B cell (primary cell): ENCODE measurements at places on chromosomes 6 and 20. TPM values are rescaled to one million over a fixed set of nuclear protein-coding genes. Genes with fewer than 3 reads are reported as not detected.

Gene SLC44A4
- not detected in 2 replicates for polyA plus RNA-seq

Gene C20orf141
- polyA plus RNA-seq: not detected in 2 replicates

Gene JPH2
- not detected in 2 replicates for polyA plus RNA-seq

Gene CTAGE9
- not detected in 2 replicates for polyA plus RNA-seq

Gene BIRC7
- polyA plus RNA-seq: 0.12 TPM in 1 of 2 replicates, not detected in the other

Gene MAPK13
- polyA plus RNA-seq: 31.5 and 34.8 TPM in 2 replicates

Gene MAFB
- 1.3 and 1.6 TPM in 2 replicates for polyA plus RNA-seq

GRCh38 chr6:5763871-5764270, 242.9 kb downstream of the NRN1 start:
- peak; percentile 42 for DNase-seq

- no peak for DNase-seq
Measured at GRCh38 chr6:145561095-145562072, 173.9 kb downstream of the EPM2A start.

DNA sequence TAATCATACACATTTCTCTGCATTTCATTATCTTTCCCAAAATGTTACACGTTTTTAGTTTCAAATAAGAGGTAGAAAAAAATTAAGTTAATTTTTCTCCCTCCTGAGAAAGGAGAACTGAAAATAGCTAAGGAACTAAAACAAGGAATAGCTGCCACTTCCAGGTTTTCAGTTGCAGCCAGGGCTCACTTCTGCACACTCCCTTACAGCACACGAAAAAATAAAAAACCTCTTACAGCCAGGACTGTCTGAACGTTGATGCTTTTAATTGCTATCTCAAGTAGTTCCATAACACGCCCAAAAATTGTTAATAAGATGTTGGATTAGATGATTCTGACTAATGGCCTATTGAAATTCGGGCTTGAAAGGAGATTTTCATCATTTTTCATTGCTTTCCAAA, 153.7 kb upstream of the THBS2 start:
- no peak for DNase-seq

DNA sequence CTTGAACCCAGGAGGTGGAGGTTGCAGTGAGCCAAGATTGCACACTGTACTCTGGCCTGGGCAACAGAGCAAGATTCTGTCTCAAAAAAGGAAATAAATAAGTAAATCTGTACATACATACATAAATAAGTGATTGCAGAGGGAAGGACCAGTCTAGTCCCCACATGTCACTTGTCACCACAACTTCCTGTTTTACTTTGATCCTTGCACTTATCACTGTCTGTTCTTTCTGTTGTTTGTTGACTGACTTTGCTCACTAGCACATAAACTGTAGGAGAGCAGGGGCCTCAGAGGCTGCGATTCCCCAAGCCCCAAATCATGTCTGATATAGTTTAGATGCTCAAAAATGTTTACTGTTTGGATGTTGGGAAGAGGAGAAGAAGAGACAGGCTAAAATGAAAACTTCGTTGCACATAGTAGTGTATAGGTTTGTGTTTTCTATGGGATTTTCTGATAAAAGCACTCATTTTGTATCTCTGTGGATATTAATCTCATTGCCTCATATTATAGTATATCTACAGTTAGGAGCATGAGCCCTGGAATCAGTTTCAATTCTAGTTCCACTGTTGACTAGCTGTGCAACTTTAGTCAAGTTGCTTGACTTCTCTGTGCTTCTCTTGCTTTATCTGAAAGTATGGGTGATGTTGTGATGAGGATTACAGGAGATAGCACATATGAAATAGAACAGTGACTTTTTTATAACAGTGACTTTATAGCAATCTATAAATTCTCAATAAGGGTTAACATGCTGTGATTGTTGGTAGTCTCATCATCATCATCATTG, 165.0 kb downstream of the TBC1D7 start:
- DNase-seq: peak; percentile 17

GRCh38 chr6:10413850-10414738, 780 bp downstream of the TFAP2A start:
- peak; percentile 27 for DNase-seq

GRCh38 chr6:31621320-31621939, 915 bp downstream of the PRRC2A start:
- no peak for DNase-seq

GRCh38 chr20:45042978-45043377, 57.9 kb downstream of the KCNS1 start:
- DNase-seq: no peak

DNA sequence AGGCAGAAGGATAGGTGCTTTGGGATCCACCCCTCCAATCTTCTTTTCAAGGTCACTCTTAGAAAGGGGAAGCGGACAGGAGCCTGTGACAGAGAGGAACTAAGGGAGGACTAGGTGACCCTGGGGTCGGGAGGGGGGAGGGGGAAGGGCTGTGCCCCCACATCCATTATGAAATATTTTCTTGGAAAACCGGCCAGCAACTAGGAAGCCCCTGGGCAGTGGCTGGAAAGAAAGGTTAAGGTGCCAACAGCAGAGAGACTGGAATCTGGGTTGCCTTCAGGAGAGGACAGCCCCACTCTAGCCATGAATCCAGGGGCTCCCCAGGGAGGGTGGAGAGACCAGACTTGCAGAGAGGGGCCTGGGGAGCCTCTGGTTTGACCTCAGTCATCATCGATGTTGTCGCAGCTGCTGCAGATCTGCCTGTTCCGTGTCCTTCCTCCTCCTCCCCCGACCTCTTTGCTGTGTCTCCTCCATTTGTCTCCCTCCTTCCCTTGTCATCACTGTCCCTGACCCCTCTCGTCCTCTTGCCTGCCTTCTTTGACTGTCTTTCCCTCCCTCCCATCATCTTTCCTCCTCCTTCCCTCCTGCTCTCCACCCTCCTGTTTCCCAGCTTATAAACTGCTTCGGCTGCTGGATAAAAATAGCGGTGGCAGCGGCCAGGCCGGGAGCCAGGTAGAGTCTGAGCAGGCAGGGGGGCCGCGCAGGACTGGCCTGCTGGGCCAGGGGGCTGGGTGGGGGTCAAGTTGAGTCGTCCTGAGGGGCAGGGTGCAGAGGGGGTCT, 3.2 kb downstream of the SLC29A1 start:
- no peak for DNase-seq

DNA sequence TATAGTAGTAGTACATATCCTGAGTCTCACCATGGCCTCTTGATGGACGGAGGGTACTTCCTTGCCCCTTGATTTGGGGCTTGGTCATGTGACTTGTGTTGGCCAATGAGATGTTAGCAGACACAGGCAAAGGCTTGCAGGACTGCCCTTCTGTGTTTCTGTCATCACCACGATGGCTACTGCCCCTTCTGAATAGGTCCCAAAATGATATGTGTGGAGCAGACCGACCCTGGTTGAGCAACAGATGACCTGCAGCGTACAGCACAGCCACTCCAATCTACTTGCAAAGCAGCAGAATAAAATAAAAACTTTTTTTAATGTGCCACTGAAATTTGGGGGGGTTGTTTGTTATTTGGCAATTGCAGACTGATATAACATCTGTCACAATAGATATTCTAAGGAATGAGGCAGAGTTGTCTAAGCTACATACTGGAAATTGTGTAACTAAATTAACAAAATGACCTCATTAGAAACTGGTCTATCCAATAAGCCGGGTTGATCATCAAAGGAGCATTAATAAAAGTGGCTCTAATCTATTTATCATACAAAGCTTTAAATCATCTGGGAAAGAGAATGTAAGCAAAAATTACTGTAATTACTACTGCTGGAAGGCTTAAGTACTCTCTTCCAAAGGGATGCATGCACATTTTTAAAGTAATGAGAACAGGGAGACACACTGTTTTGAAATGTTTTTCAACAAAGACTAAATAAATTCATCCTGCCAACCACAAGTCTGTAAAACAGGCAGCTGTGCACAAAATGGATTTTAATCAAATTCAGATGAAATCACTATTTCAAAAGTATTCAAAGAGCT, 209.5 kb downstream of the KIF16B start:
- DNase-seq: no peak

DNA sequence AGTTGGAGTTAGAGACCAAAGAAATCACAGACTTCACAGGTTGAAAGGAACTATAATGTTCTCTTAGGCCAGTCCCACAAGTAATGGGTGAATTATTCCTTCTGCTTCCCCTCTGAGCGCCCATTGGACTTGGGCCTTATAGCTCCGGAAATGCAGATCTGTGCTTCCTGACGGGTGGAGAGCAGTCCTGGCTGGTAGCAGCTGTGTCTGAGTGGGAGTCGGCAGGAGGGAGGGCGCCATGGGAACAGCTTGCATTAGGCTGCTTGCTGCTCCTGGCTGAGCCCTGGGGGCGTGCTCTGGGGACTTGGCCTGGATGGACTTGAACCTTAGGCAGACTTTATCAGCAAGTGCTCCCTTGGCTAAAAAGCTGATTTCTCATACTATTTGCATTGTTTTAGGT, 18.4 kb upstream of the NUP153 start:
- no peak for DNase-seq

DNA sequence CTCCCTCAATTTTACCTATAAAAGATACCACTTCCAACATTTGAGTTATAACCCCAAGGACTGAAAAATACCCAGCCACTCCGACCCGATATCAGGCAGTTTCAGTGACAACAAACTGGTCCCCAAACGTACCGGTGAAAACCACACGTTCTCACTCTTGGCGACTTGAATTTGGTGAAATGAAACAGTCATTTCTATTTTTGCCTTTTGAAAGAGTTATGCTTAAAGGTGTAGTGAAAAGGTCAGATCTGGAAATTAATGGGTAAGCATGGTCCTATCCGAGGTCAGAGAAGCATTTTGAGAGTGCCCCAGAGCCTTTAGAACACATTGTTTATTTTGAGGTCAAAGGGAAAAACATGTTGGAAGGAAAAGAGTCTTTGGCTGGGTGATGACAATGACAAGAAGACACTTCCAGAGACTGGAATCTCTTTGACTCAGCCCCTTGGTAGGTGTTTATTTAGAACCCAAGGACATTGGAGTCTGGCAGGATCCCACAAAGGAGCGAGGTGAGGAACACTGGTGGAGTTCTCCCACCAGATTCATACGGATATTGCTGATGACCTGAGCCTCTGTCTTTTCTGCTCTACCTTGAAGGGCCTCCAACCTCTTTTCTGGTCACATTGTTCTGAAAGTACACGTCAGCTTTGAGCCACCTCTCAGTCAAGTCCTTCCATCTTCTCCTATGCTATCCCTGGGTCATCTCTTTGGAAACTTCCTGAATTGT, 235.0 kb downstream of the GMPR start:
- peak; percentile 27 for DNase-seq

GRCh38 chr6:22888163-22888752, 318.9 kb downstream of the HDGFL1 start:
- DNase-seq: no peak

- DNase-seq: no peak
Measured at GRCh38 chr6:68059899-68060298, 575.2 kb upstream of the ADGRB3 start.

DNA sequence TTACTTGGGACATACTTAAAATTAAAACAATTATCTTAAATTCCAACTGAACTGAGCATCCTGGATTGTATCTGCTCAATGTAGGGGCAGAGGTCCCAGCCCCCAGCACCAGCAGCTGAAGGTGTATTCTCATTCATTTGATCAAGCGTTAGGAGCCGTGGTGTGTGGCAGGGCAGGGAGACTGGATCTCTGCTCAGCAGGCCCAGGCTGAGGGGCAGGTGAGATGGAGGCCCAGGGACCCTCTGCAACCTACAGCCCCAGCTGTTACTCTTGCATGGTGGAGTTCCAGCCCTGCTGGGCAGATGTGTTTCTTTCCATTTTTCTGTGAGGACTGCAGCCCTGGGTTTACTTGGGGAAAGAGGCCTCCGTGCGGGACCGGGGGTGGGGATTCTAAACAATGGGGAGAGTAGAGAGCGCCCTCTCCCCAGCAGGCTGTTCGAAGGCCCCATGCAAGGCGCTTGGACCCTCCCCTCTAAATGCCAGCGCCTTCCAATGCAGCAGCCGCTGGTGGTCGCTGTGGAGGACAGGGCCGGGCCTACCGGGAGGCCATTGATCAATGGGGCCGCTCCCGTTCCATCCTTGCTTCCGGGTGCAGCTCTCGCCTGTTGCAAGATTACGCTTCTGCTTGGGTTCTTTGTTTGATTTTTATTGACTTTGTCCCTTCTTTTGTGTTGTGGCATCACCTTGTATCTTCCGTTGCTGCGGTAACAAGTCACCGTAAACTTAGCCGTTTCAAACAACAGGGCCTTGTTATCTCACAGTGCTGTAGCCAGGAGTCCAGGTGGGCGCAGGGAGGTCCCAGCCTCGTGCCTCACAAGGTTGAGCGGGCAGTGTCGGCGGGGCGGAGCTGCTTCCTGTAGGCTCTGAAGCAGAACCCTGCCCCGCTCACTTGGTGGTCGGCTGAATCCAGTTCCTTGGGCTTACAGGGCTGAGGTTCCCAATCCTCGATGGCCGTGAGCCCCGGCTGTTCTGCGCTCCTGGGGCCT, 134.8 kb upstream of the PHACTR3 start:
- no peak for DNase-seq

GRCh38 chr6:52815167-52816092, 11.8 kb upstream of the GSTA1 start:
- DNase-seq: peak; percentile 40

GRCh38 chr6:131960371-131961133, 9.4 kb upstream of the CCN2 start:
- DNase-seq: no peak

DNA sequence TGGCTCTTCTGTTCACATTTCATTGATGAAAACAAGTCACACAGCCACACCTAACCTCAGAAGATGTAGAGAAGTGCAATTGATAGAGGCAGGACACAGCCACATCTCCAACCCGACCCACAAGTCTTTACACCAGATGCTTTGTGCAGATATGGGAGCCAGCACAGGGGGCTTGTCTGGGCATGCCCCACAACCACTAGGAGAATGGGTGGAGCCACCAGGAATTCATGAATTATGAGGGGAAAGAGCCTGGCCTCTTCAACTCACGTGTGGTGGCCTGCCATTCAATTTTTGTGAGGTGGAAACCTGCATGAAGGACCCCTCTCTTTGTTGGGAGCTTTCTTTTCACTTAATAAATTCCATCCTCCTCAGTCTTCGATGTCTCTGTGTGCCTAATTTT, 79.1 kb downstream of the OGFRL1 start:
- no peak for DNase-seq

GRCh38 chr6:13094781-13095425, 233.4 kb downstream of the TBC1D7 start:
- no peak for DNase-seq

DNA sequence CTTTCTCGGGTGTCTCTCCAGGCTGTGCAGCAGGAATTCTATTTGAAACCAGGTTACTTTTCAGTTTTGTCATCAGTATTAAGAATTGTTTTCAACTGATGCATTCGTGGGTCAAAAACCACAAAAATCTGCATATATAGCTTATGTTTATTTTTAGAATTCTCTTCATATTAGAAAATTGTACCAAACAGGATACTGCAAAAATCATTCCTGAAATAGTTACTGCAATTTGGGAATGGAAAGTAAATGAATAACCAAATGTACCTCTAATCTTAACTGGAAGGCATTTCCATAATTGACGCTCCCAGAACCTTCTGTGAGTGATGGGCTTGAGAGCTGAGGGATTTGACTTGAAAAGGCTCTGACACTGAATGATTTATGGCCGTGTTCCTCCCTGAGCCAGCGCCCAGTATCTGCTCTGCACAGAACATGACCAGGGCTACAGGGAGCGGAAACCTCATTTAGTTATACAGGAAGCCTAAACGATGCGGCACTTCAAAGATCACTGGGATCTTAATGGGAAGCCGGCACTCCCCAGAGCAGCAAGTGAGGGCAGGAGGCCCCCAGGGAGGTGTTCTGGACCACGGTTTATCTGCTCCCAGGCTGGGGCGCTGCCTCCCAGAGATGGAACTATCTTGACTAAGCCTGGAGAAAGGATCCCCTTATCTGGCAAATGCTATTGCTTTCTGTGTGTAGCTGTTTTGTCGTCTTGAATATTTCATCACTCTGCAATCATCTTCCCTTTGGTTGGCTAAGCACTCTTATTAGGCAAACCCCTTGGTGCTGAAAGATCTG, 446.0 kb downstream of the QKI start:
- no peak for DNase-seq
